ENCODE measurements at places on chromosomes 3 and 15.

- no peak for DNase-seq
These were observed 278.5 kb downstream of the PLOD2 start for GRCh38 chr3:145882436-145882835.

- DNase-seq: no peak
These were observed 137.6 kb downstream of the SRGAP3 start for GRCh38 chr3:9111866-9112265.

GRCh38 chr3:27939521-27939920 lies 217.4 kb upstream of the EOMES start:
- DNase-seq: no peak

GRCh38 chr3:38169027-38169317 lies 3.6 kb downstream of the OXSR1 start:
- DNase-seq: no peak

GRCh38 chr15:62068810-62069167 lies 2.0 kb downstream of the C2CD4A start:
- no peak for DNase-seq

- DNase-seq: no peak
These were observed 39.2 kb downstream of the SNX4 start for GRCh38 chr3:125480656-125481374.

- no peak for DNase-seq
These were observed 921.0 kb upstream of the ROBO1 start for GRCh38 chr3:80688814-80689213.

GRCh38 chr3:94004301-94004910 lies 24.0 kb downstream of the STX19 start:
- DNase-seq: no peak

DNA sequence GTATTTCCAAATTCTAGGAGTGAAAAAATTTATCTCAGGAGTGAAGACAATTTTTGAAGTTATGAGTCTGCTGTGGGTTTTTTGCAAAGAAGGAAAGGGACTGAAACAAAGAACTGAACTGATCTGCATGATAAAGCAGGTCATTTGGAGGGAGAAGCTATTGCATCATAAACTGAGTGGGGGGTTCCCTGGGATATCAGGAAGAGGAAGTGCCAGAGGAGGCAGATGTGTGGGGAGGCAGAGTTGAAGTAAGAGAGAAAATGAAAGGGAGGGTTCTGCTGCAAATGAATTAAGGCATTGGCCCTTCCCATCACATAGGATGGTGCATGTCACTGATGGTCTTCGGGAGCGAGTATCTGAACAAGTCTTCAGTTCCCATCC lies 379.2 kb downstream of the VPS13C start:
- DNase-seq: no peak

- no peak for DNase-seq
These were observed 67.2 kb downstream of the IL1RAP start for GRCh38 chr3:190581041-190581541.

- DNase-seq: no peak
These were observed 23.0 kb downstream of the NANOGP8 start for GRCh38 chr15:35061825-35062737.

DNA sequence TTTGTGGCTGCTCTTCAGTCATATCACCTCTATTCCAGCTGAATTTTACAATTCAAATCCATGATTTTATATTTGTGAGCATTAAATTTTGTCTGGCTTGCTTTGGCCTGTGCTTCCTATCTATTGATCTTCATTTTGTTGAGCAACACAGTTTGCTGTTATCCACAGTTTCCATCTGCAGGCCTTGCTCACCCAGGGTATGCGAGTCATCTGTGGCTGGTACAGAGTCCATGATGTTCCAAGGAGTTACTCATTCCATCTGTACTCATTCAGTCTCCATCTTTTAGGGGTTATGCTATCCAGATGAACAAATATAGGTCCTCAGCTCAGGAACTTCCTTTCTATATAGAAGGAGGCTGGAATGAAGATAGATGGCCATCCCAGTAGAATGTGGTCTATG lies 70.1 kb upstream of the CCK start:
- DNase-seq: no peak
